ENCODE measurements at places on chromosomes 3 and 15.

DNA sequence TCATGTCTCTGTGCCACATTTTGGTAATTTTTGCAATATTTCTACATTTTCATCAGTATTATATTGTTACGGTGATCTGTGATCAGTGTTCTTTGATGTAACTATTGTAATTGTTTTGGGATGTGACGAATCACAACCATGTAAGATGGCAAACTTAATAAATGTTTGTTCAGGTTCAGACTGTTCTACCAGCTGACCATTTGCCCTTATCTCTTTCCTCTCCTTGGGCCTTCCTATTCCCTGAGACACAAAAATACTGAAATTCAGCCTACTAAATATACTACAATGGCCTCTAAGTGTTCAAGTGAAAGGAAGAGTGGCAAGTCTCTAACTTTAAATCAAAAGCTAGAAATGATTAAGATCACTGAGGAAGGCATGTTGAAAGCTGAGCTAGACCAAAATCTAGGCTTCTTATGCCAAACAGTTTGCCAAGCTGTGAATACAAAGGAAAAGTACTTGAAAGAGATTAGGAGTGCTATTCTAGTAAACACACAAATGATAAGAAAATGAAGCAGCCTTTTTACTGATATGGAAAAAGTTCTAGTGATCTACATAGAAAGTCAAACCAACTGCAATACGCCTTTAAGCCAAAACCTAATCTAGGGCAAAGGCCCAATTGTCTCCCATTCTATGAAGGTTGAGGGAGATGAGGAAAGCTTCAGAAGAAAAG, 952.8 kb downstream of the ROBO1 start:
- DNase-seq, result no peak

DNA sequence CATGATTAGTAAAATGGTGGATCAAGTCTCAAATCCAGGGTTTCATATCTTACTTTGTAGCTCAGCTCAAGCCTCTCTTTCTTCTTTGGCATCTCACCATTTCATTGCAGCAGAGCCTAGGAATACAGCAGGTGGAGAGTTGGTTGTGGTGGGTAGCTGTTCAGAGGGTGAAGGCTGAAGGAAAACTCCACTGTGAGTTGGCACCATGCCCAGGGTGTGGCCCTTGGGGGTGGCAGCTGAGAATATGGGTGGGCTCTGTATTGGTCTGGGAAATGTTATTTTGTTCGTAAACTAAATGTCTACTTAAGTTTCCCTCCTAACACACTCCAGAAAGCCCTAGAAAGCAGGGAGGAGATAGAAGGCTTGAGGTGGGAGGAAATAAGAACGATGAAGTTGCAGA, 1.7 kb upstream of the MAP1A start:
- no peak for DNase-seq

DNA sequence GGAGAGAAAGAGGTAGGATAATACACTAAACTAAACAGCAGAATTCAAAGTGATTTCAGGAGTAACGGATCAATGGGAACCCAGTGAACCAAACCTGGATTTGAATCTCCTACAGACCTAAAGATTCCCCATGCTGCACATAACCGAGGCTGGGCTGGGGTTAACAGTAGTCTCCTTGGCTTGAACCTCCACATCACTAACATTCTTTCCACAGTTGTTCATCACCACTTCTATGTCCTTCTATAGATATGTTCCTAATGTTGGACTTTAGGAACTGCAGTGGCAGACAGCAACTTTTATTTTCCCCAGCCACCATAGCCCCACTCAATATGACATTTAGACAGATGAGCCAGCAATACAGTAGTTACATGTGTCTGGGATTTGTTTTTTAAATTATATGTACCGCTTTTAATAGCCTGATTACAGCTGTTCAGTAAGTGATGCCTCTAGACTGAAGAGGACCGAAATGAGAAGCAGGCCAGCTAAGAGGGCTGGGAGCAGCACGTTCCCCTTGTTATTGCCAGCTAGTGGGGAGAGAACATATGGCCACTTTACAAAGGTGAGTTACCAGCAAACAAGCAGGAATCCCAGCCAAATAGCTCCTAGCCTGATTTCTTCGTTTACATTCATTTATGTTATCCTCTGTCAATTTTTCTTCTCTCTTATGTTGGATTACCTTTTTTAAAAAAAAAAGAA, 472.6 kb upstream of the CDIN1 start:
- no peak for DNase-seq

DNA sequence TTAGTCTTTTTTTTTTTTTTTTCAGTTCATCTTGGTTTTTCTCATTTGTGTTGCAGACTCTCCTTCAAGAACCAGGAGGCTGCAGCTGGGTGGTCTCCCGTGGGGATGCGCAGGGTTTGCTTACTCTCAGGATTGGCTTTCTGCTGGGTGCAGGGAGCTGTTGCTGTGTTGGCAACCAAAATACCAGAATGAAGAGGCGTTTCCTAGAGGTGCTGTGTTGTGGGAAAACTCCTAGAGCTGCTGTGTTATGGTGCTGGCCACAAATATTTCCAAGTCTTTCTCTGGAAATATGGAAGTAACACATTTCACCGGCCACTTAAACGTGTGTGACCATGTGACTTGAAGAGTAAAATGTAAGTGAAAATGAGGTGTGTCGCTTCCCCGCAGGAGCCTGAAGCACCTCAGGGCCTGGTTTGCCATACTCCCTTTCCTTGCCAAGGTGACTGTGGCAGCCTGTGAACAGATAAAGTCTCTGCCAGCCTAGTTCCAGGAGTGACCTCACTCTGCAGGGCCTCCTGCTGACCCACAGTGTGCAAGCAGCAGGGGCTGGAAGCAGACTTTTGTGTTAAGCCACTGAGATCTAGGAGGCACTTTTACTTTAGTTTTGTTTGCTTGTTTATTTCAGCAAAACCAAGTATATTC, 258.9 kb downstream of the ADAMTS17 start:
- no peak for DNase-seq

GRCh38 chr3:70849911-70850699, 537.7 kb upstream of the MDFIC2 start:
- DNase-seq, result no peak

DNA sequence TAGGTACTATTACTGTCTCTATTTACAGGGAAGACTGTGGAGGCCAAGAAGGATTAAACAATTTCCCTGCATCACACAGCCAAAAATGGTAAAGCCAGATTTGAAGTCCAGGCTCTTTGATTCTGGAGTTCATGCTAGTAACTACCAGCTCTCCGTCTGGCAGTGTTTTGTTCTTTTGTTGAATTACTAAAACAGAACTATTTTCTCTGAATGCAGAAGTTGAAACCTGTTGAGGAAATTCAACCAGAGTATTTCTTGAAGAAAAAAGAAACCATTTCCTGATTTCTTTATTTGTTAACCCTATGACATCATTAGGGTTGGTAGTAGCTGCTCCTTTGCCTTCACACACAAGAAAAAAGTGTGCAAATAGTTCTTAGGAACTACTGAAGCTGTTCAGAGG, 34.3 kb downstream of the CRTC3 start:
- no peak for DNase-seq

- DNase-seq, result no peak
Measured at GRCh38 chr3:16480861-16481545, 32.5 kb downstream of the RFTN1 start.

DNA sequence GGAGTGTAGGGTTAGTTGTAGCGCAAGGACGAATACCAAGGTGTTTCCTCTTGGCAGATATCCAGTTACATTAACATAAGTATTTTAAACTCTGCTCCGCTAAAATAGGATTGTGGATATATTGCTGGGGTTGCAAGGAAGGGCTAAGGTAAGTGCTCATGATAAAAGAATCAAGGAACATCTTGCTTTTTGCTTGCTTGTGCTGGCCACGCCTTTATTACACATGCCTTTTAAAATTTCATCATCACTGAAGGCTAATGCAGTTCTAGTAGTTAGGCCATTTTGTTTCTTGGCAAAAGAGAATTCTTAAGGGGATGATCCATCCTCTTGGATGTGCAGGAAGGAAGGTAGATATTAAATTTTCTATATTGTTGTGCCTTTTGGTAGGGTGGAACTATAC, 415.6 kb upstream of the TPM1 start:
- no peak for DNase-seq

All from stimulated activated CD4-positive, alpha-beta T cell treated with anti-CD3 and anti-CD28 coated beads, Interleukin-4, amount 100 ng/mL, for 48 hours (primary cell).